ENCODE measurements at places on chromosomes 5 and 9.
A peak's percentile ranks its signal among the peaks of the same experiment; 100 is the strongest.

GRCh38 chr5:126869005-126869451 lies 92.1 kb downstream of the LMNB1 start:
- DNase-seq = no peak

GRCh38 chr9:126705767-126706697 lies 92.3 kb downstream of the LMX1B start:
- DNase-seq = peak; percentile 58

GRCh38 chr9:107999011-107999410 lies 509.4 kb upstream of the KLF4 start:
- DNase-seq = no peak

DNA sequence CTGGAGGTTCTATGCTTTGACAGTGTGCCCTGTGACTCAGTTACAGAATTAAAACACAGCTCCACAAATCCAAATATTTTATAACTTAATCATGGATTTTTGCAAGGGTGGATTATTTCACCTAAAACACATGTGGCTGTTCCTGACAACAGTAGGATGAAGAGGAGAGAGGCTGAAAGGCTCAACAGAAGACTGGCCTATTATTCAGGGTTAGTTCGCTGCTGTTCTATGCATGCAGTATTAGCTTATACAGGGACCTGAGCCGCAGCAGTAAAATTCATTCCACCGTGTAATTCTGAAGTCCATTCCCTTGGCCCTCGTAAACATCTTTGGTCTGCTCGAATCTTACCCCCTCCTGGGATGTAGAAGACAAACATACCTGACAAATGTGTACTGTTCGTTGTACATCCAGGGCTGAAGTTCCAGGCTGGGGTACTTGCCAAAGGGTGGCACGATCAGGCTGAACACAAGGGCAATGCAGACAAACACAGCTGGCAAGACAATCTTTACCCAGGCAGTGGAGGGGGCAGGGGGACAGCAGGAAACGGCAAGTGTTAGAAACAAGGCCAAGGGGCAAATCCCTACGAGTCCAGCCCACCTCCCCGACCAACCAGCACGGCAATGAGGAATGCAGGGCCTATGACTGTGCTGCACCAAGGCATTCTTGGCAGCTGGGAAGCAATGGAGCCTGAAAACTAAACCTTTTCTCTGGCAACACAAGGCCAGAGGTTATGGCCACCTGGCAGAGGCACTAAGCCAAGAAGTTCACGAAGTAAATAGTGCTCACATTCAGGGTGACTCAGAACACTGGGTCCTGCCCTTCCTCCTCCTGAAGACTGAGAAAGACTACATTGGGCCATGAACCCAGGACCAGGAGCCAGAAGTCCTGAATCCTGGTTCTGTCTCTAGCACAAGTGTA lies 46.8 kb downstream of the NIPSNAP3B start:
- DNase-seq = no peak

DNA sequence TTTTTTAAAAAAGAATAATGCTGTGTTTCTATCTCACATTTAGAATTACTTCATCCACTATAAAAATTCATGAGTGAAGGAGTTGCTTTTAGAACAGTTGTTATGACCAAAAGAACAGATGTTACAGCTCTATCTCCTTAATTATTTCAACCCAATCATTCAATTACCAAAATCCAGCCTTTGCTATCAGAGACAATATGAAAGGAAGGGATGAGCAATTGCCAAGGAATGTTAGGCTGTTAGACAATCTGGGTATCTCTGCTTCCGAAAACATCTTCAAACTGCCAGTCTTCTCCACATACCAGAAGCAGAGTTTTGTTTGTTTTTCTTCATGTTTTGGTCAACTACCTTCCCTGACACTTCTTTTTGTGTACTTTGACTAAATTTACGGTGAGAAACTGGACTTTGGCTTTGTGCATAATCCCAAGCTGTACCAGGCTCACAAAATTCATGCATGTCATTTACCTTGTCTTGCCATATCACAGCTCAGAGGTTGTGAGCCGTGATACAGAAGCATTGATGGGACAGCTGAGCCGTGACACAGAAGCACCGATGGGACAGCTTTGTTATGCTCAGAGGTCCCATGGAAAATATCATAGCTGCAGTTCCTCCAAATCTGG lies 405.5 kb downstream of the KIF4B start:
- DNase-seq = no peak

- no peak for DNase-seq
Observed at GRCh38 chr5:55429613-55430253, 105.0 kb downstream of the PLPP1 start.

DNA sequence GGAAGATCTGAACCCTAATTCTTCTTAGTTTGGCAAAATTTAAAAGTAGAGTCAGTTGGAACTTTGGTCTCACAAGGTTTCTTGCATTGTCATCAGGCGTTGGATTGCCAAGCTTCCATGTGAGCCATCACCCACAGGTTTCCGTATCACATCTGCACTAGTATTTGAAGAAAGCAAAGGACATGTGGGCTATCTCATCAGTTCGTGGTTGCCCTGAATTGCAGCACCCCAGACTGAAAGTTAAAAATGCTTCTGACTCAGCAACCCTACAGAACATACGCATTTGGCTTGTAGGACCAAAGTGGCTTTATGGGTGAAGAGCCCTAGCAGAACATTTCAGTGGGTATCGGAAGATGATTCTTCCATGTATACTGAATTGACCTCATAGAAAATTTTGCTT lies 358.0 kb downstream of the ENC1 start:
- no peak for DNase-seq

DNA sequence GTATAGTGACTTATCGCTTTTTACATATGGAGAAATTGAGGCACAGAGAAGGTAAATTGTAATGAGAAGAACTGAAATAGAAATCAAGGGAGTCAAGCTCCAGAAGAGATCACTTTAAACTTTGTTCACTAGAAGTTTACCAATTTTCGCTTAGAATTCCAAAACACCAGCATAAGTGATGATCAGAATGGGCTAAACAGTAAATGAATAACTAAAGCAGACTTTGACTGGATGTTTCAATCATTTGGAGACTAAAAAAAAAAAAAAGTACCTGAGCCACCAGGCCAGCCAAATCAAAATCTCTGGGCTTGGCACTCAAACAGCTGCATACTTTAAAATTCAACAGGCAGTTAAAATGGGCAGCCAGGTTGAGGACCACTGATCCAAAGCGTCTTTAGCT lies 38.2 kb upstream of the FYB1 start:
- no peak for DNase-seq

DNA sequence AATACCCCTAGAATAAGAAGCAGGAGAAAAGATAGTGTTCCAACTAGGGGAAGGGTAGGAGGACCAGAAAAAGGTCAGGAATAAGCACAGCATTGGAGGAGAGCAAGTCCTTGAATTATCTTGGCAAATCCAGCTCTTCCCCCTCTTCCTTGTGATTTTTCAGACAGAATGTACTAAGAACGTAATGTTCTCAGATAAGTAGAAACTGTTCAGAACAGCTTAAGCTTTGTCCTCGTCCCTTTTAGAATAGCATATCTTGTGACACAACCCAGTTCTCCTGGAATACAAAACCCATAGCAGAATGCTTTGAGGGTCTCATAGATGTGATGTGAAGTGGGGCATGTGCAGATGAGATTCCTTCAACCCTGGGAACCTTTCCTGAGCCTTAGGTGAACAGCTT lies 97.4 kb downstream of the EMB start:
- no peak for DNase-seq

DNA sequence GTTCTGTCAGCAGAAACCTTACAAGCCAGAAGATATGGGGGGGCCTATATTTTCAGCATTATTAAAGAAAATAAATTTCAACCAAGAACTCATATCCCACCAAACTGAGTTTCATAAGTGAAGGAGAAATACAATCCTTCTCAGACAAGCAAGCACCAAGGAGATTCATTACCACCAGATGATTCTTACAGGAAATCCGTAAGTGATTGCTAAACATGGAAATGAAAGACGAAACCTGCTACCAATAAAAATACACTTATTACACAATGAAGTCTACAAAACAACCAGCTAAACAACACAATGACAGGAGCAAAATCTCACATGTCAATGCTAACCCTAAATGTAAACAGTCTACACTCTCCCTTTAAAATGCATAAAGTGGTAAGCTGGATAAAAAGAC lies 17.8 kb upstream of the C9orf72 start:
- no peak for DNase-seq

- DNase-seq = no peak
Observed at GRCh38 chr5:132363431-132364112, 5.9 kb upstream of the SLC22A5 start.

GRCh38 chr5:165627548-165628170 lies 2122.2 kb downstream of the MAT2B start:
- DNase-seq = no peak

All from stimulated activated CD8-positive, alpha-beta memory T cell treated with anti-CD3 and anti-CD28 coated beads, Interleukin-15, amount 100 ng/mL, for 48 hours (primary cell).